Renal cortex interstitium (tissue), 15 donors: ENCODE measurements at places on chromosomes 16 and 17. TPM values are rescaled to one million over a fixed set of nuclear protein-coding genes. Genes with fewer than 3 reads are reported as not detected.

Gene TEKT3
- 1.9 TPM for polyA plus RNA-seq

Gene CASKIN2
- 28.3 TPM for polyA plus RNA-seq

Gene CDH8
- 3.6 TPM for polyA plus RNA-seq

Gene KRTAP16-1
- not detected for polyA plus RNA-seq

Gene HOXB4
- polyA plus RNA-seq: 15.6 TPM

Gene FOXC2
- polyA plus RNA-seq: 46.3 TPM

GRCh38 chr17:50184064-50184463, 17.4 kb downstream of the COL1A1 start:
- no peak for DNase-seq

DNA sequence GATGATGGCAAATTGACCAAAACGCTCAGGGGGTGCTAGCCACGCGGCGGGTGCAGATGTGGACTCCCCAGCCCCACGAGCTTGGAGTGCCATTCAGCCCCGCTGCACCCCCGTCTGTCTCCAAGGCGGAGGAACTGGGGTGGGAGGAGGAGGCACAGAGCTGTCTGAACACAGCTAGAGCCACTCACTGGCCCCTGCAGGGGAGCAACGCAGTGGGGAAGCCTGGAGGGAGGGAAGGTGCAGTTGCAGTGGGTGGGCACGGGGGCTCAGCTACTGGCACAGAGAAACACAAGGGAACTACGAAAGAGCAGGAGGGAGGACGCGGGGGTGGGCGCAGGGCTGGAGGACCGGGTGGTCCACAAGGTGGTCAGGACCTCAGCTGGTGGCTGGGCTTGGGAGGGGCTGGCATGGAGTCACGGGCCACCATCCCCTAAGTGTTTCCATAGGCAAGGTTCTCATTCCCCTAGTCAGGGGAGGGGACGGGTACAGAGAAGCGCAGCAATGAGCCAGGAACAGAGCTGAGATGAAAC, 46.3 kb upstream of the CDR2 start:
- no peak for DNase-seq

DNA sequence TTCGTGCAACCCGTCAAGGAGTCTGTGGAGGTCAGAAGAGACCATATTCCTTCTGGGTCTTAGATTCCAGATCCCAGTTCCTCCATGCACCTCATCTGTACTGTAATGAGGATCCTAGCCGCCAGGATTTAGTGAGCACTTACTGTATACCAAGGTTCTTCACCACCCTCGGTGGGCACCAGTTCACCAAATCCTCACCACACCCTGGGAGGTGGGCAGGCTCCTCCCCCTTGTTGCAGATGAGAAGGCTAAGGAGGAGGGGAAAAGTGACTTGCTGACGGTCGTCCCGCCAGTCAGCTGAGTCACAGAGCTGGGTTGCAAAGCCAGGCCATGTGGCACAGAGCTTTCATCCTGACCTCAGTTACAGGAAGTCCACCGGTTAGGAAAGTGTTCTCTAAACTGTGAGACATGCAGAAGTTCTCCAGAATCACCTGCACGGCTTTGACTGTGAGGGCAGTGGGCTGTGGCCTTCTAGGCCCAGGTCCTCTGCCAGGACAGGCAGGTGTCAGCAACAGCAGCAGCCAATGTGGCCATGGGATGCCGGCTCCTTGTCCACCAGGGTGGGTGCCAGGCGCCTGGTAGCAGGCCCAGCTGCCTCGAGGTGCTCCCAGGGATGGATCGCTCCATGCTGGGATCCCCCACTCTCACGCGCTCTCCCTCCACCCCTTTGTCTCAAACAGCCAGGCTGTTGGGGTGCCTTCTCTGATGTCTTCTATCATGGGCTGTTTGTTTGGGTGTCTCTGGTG, 240.3 kb upstream of the GSE1 start:
- no peak for DNase-seq

DNA sequence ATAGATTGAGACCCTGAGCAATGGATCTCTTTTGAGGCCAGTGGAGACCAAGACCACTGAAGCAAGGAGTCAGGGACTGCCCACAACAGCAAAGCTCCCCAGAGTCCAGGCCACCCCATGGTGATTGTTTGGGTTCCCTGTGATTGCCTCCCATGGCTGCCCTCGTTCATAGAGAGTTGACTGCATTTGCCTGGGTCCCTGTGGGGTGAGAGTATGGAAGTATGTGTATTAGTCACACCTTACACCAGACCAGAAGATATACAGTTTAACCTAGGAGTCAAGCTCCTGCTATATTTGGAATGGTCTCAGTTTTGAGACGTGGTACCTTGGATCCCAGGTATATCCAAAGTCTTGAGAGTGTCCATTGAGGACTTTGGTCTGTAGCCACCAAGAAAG, 20.2 kb downstream of the HLF start:
- no peak for DNase-seq

GRCh38 chr16:3578610-3579551, 1.7 kb upstream of the NLRC3 start:
- no peak for DNase-seq

DNA sequence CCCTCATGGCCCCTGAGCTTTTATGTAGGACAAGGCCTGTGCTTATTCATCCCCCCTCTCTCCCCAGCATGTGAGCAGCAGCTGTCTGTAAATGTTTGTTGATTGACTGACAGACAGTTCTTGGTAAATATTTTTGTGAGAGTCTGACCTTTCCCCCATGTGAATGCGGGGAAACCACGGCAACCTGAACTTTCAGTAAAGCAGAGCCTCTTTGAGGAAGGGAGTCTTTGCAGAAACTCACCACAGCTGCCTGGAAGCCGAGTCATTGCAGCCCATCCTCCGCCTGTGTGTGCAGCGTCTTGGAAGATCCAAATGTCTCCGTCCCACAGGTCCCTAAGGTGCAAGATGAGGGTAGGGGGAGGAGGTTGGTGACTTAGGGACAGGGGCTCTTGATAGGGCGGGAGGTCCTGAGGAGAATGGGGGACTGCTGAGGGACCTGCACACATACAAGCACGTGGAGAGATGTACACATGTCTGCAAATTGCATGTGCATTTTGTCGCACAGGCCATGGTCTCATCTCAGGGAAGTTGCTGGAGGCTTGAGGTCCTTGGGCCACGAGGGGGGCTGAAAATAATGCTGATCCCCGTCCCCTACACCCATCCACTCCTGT, 23.0 kb upstream of the IL21R start:
- no peak for DNase-seq

DNA sequence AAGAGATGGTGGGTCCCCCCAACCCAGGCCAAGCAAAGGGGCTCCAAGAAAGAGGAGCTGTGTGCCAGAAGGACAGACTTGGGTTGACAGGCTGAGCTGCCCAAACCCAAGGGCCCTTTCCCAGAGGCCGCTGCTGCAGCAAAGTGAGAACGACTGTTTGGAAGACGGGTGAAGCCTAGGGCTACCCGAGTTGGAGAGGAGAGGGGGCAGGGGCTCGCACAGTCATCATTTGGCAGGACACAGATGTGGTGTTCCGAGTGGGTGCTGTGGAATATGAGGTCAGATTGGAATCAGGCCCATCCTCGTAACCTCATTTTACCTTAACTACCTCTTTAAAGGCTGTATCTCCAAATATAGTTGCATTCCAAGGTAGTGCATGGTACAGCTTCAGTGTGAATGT, 5.3 kb upstream of the MFAP4 start:
- DNase-seq: no peak

GRCh38 chr17:3935140-3935542, 18.9 kb upstream of the P2RX1 start:
- DNase-seq: peak; percentile 72

GRCh38 chr17:59893676-59894100, 767 bp downstream of the RPS6KB1 start:
- DNase-seq: no peak

GRCh38 chr17:6110088-6110487, 39.9 kb downstream of the WSCD1 start:
- DNase-seq: no peak

GRCh38 chr17:48558057-48558830, 13.3 kb upstream of the HOXB2 start:
- no peak for DNase-seq
